Thyroid gland (tissue), 4 donors: ENCODE measurements at places on chromosomes 16 and 17. TPM values are rescaled to one million over a fixed set of nuclear protein-coding genes. Genes with fewer than 3 reads are reported as not detected.
A peak's percentile ranks its signal among the peaks of the same experiment; 100 is the strongest.

RPH3AL gene
- total RNA-seq = 47.7 TPM

LPO gene
- total RNA-seq = not detected

KRT25 gene
- not detected for total RNA-seq

XYLT2 gene
- total RNA-seq = 28.9 TPM

GNGT2 gene
- 1.5 TPM for total RNA-seq

ASGR1 gene
- total RNA-seq = not detected

PIPOX gene
- total RNA-seq = not detected

ZFPM1 gene
- 5.3 TPM for total RNA-seq

TM4SF5 gene
- total RNA-seq = not detected

CCL5 gene
- total RNA-seq = 2.1 TPM

NLRC3 gene
- total RNA-seq = 1.3 TPM

KRTAP1-5 gene
- total RNA-seq = not detected

HSPB9 gene
- 0.33 TPM for total RNA-seq

ARHGDIG gene
- total RNA-seq = not detected

GRCh38 chr17:4676791-4677190 lies 27.1 kb downstream of the PELP1 start:
- H3K4me1 ChIP-seq = no peaks in the 10 kb centered on the region
- no peak overlapping the region for H3K4me3 ChIP-seq
- no peak overlapping the region for H3K27ac ChIP-seq
- no peaks in the 10 kb centered on the region for H3K27me3 ChIP-seq

GRCh38 chr16:9012848-9013507 lies 49.3 kb upstream of the USP7 start:
- peaks cover 4% of the 10 kb centered on the region for H3K4me1 ChIP-seq
- no peaks in the 10 kb centered on the region for H3K36me3 ChIP-seq
- no peak overlapping the region for H3K4me3 ChIP-seq
- no peak for DNase-seq
- H3K27me3 ChIP-seq = no peaks in the 10 kb centered on the region
- no peak overlapping the region for H3K27ac ChIP-seq

DNA sequence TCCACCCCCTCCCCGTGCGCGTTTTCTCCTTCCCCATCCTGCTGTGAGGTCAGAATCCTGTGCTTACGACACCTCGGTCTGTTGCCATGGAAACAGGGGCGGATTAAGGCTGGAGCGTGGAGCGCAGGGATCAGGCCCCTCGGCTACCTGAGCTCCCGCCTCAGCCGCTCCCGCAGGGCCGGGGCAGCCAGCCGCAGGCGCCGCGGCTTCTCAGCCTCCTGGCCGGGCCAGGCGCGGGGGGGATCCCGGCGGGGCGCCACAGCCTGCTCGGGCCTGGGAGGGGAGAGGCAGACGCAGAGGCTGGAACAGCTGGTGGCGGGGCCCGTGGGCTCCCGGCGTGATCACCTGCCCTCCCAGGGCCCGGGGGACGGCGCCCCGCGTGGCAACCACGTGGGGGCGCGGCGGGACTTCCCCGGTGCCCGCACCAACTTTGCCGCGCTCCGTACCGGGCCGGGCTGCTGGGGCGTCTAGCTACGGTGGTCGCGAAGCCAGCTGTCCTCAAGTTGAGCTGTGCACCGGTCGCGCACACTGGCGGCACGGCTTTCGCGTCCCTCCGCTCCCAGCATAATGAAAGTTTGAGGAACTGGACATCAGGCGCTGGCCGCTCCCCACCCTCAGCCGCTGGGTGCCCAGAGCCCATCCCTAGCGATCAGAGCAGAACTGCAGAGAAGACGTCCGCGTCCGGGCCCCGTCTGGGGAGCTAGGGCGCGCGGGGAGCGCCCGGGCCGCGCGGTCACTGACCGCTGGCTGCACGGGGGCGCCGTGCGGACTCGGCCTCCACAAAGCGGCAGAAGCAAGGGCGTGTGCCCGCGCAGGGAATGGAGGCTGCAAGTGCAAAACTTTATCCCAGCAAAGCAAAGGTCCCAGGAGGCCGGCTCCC lies 1.2 kb downstream of the RTN4RL1 start:
- H3K36me3 ChIP-seq = no peaks in the 10 kb centered on the region
- peaks cover 27% of the 10 kb centered on the region for H3K4me1 ChIP-seq
- peaks cover 8% of the 10 kb centered on the region for H3K27me3 ChIP-seq
- peak; percentile 40 for DNase-seq
- peak overlapping the region; percentile 7 for H3K4me3 ChIP-seq
- no peak overlapping the region for H3K27ac ChIP-seq

DNA sequence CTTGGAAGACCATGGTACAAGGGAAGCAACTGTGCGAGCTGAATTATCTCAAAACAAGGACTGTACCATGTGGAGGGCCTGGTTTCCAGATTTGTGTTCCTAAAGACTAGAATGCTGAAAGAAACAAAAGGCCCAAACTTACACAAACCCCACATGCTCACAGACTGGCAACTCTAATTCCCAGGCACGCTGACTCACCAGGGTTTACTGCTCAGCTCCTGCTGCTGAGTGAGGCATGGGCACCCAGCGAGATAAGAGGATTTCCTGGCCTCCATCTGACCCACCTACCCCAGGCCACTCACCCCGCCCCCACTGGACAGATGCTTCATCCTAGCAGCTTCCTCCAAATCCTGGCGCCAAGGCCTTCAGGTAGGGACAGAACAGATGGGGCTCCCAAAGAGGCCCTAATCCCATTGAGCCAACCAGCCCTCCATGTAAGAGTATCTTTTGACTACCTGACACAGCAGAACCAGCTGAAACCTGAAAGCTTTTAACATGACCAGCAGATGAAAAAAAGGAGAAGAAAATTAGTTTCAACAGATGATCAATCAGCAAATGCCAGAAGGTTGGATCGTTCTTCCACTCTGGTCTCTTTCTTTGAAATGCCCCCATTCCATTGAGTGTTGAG lies 33.9 kb downstream of the DCUN1D3 start:
- no peak overlapping the region for H3K4me3 ChIP-seq
- H3K36me3 ChIP-seq = no peaks in the 10 kb centered on the region
- peaks cover 45% of the 10 kb centered on the region for H3K4me1 ChIP-seq
- no peak for DNase-seq
- no peaks in the 10 kb centered on the region for H3K27me3 ChIP-seq

DNA sequence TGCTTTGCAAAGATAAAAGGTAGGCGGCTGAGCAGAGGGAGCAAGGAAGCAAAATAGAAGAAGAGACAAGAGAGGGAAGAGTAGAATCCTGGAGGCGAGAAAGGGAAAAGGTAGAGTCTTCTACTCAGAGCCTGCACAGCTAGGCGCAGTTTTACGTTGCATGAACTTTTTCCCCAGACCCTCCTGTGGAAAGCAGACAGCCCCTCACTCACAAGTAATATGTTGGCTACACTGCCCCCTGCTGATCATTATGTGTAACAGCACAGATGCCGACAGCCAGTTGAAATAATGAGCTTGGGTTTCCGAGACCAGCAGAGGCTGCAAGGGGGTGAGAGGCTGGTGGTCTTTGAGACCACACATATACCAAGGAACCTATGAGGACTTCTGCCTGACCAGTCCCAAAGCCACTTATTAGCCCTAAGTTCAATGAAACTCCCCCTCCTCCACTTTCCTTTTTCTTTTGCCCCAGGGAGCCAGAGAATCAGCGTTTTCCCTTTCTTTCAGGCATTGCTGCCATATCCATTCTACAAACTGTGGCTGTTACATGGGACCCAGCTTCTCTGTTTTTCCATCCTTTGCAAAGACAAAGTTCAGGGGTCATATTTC lies 22.5 kb upstream of the CMTR2 start:
- H3K36me3 ChIP-seq = no peaks in the 10 kb centered on the region
- DNase-seq = peak; percentile 15
- no peak overlapping the region for H3K4me3 ChIP-seq
- H3K4me1 ChIP-seq = no peaks in the 10 kb centered on the region
- no peaks in the 10 kb centered on the region for H3K27me3 ChIP-seq

DNA sequence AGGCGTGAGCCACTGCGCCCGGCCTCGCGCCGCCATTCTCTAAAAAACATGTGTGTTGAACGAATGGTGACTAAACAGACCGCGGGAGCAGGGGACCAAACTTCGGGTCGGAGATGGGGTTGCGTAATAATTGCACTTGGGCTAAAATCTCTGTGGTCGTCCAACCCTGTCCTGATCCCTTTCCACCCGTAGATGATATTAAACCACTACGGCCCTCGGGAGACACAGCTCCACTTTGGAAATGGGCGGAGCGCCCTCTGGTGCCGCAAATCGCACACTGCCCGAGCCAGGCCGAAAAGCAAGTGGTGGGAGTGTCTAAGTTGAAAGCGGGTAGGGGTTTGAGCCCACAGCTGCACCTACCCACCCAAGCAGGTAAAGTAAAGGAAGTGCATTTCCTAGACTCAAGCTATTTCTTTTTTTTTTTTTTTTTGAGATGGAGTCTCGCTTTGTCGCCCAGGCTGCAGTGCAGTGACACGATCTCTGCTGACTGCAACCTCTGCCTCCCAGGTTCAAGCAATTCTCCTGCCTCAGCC lies 17.0 kb downstream of the CAVIN1 start:
- peaks cover 49% of the 10 kb centered on the region for H3K4me1 ChIP-seq
- no peak overlapping the region for H3K4me3 ChIP-seq
- peaks cover 15% of the 10 kb centered on the region for H3K36me3 ChIP-seq
- peak; percentile 85 for DNase-seq

DNA sequence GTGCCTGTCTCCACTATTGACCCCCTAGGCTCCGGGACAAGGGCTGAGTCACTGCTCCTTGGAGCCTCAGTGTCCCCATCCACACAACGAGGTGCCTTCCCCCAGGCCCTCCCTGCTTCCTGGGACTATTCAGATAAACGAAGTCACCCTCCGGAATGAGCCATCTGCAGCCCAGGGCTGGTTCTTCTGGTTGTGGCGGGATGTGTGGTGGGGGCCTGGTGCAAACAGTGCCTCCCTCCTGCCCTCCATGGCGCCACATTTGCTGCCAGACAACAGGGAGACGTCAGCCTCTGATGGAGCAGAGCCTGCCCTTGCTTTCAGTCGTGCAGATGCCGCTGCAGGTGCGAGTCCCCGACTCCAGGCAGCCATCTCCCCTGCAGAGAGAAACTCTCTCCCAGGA lies 5.1 kb upstream of the KRT16 start:
- H3K36me3 ChIP-seq = no peaks in the 10 kb centered on the region
- no peaks in the 10 kb centered on the region for H3K4me1 ChIP-seq
- H3K4me3 ChIP-seq = no peak overlapping the region

GRCh38 chr17:12107905-12108304 lies 87.2 kb downstream of the MAP2K4 start:
- H3K4me3 ChIP-seq = no peak overlapping the region
- no peaks in the 10 kb centered on the region for H3K4me1 ChIP-seq
- H3K27ac ChIP-seq = no peak overlapping the region
- DNase-seq = no peak

- H3K27ac ChIP-seq = no peak overlapping the region
- H3K27me3 ChIP-seq = no peaks in the 10 kb centered on the region
- no peaks in the 10 kb centered on the region for H3K4me1 ChIP-seq
- no peak for DNase-seq
- H3K36me3 ChIP-seq = no peaks in the 10 kb centered on the region
Measured at GRCh38 chr16:76634847-76635697, 357.9 kb downstream of the CNTNAP4 start.

- DNase-seq = no peak
- no peaks in the 10 kb centered on the region for H3K4me1 ChIP-seq
- H3K36me3 ChIP-seq = no peaks in the 10 kb centered on the region
- H3K27ac ChIP-seq = no peak overlapping the region
- H3K27me3 ChIP-seq = no peaks in the 10 kb centered on the region
- H3K4me3 ChIP-seq = no peak overlapping the region
Measured at GRCh38 chr16:27966756-27967155, 96.8 kb downstream of the GSG1L start.

GRCh38 chr16:7513429-7513828 lies 180.8 kb downstream of the RBFOX1 start:
- no peaks in the 10 kb centered on the region for H3K4me1 ChIP-seq
- H3K36me3 ChIP-seq = no peaks in the 10 kb centered on the region
- H3K27ac ChIP-seq = no peak overlapping the region

DNA sequence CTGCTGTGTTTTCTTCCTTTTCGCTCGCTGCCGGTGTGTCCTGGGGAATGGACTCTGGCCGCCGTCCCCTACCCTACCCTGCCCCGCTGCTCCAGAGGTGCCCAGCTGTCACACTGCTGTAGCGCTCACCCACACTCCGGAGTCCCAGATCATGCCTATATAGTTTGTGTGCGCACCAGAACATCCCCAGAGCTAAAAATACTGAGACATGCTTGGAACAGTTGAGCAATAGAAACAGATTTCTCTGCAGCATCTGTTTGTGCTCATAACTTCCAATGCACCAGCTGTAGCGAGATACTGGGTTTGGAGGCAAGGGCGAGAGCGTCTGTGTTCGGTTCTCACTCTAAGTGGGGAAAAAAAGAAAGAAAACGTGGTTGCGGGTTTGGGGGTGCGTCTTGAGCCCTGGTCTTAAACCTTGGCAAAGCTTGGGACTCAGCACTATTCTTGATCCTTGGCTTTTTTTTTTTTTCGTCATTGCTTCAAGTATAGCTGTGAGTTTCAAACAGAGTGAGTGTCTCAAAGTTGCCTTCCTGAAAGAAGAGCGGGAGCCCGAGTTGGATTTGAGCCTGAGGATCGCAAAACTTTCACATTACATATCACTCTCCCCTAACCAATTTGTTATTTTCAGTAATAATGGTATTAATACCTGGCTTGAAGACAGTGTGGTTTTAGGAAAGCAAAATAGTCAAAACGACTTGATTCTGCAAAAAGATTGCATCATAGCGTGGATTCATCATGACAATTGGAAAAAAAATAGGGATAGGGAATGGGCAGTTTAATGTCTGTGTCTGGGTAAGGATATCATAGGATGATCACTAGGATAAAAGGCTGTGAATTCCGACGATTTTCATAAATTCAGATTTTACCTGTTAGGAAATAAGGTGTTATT lies 621 bp downstream of the KCNJ2 start:
- no peaks in the 10 kb centered on the region for H3K4me1 ChIP-seq
- H3K4me3 ChIP-seq = peak overlapping the region; percentile 56
- no peaks in the 10 kb centered on the region for H3K36me3 ChIP-seq
- DNase-seq = no peak

GRCh38 chr17:43412166-43412565 lies 13.4 kb downstream of the ARL4D start:
- H3K27ac ChIP-seq = peak overlapping the region; percentile 89
- DNase-seq = peak; percentile 66
- H3K27me3 ChIP-seq = no peaks in the 10 kb centered on the region

GRCh38 chr17:17835415-17836249 lies 1.2 kb downstream of the SREBF1 start:
- no peaks in the 10 kb centered on the region for H3K27me3 ChIP-seq
- DNase-seq = no peak
- peak overlapping the region; percentile 99 for H3K27ac ChIP-seq
- H3K36me3 ChIP-seq = no peaks in the 10 kb centered on the region
- peaks cover 59% of the 10 kb centered on the region for H3K4me1 ChIP-seq

GRCh38 chr17:82303944-82304808 lies 13.2 kb downstream of the CD7 start:
- H3K27me3 ChIP-seq = no peaks in the 10 kb centered on the region
- no peak for DNase-seq
- no peak overlapping the region for H3K4me3 ChIP-seq
- peaks cover 9% of the 10 kb centered on the region for H3K4me1 ChIP-seq
- H3K27ac ChIP-seq = no peak overlapping the region
- H3K36me3 ChIP-seq = no peaks in the 10 kb centered on the region

- H3K36me3 ChIP-seq = no peaks in the 10 kb centered on the region
- no peaks in the 10 kb centered on the region for H3K4me1 ChIP-seq
- H3K4me3 ChIP-seq = no peak overlapping the region
- no peaks in the 10 kb centered on the region for H3K27me3 ChIP-seq
- H3K27ac ChIP-seq = no peak overlapping the region
Measured at GRCh38 chr17:55348749-55349354, 72.8 kb downstream of the MMD start.

GRCh38 chr17:29066606-29067005 lies 23.7 kb downstream of the PIPOX start:
- H3K4me3 ChIP-seq = no peak overlapping the region
- no peaks in the 10 kb centered on the region for H3K4me1 ChIP-seq
- H3K27ac ChIP-seq = no peak overlapping the region
- H3K36me3 ChIP-seq = no peaks in the 10 kb centered on the region
